ENCODE measurements at places on chromosomes 11 and 22.

DNA sequence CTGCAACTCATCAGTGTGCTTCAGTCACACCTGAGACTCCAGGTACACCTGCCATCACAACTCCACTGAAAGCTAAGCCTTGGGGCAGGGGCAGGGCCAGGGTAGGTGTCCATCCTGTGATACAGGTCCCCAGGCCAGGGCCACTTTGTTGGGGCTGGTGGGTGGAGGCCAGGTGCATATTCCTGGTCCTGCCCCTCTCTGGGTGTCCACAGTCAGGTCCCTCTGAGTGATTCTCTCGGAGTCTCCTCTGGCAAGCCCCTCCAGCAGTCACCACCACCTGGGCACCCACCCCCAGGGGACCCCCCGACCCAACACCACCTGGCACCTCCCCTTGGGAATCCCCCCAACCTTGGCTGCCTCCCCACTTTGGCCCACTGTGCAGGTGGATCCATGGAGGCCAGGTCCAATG, 9.5 kb upstream of the ACR start:
- no peak for DNase-seq

DNA sequence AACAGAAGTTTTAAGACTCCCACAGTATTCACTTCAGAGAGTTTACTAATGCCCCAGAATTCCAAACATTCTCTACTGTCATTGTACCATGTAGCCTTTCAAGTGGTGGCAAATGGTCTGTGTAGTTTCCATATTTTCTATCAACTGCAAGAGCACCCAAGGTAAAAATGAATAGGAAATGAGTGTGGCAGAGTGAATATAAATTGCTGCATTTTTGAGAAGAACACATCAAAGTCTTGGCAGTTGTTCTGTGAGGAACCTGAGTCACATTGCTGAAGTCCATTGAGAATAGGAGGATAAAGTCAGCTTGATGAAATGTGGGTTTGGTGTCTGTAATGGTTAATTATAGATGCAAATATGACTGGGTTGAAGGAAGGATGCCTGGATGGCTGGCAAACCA, 193.6 kb downstream of the AASDHPPT start:
- no peak for DNase-seq

- DNase-seq, result no peak
Observed at GRCh38 chr11:115590254-115590653, 86.0 kb upstream of the CADM1 start.

- DNase-seq, result no peak
Observed at GRCh38 chr22:37464181-37464580, 22.0 kb downstream of the MFNG start.

DNA sequence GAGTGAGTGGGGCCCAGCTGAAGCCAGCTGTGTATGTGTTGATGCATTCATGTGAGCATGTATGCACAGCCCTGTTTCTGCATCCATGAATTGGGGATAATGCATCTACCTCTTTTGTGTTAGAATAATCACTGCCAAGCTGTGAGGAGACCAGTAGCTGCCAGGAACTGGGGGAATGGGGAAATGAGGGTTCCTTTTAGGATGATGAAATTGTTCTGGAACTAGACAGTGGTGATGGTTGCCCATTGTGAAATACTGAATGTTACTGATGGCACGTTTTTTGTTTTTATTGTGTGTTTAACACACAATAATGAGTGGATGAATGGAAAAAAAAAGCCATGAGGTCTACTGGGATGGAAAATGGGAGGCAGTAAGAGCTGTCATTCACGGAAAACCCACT, 45.3 kb upstream of the WNT11 start:
- no peak for DNase-seq

- DNase-seq, result no peak
Observed at GRCh38 chr11:3824714-3825472, 15.9 kb downstream of the RHOG start.

DNA sequence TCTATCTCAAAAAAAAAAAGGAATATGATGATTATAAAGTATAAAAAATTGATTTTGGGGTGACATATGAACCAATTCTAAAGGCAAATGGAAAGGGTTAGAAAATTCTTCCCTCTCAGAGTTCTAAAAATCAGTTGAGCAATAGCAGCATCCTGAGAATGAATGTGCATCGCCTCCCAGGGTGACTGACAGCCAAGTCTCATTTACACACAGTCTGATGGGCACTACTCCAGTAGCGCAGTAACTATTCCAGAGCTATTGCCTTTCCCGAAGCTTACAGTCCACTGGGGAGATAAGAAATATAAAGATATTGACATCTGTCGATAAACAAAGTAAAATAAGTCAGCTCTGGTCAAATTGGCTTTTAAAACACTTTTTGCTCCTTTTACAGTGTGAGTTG, 32.3 kb upstream of the SORL1 start:
- no peak for DNase-seq

- DNase-seq, result no peak
Observed at GRCh38 chr11:14898355-14898754, 6.3 kb upstream of the CYP2R1 start.

- no peak for DNase-seq
Observed at GRCh38 chr22:36026741-36027140, 1.9 kb downstream of the RBFOX2 start.

DNA sequence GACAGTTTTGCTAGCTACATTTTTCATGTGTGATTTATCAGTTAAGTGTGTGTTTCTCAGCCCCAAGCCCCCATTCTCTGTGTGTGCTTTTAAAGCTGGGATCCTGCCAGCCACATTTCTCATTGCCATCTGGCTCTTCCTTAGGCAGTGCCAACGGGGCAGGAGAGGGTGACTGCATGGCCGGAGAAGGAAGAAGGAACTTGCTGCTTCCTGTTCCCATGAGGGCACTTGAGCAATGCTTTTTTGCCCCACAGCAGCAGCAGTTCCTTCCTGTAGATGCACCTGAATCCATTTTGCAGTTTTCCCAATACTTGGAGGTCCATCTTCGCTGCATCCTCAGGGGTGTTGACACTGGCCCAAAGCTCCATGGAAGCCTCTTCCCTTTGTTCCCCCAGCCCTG, 37.5 kb downstream of the TNRC6B start:
- no peak for DNase-seq

DNA sequence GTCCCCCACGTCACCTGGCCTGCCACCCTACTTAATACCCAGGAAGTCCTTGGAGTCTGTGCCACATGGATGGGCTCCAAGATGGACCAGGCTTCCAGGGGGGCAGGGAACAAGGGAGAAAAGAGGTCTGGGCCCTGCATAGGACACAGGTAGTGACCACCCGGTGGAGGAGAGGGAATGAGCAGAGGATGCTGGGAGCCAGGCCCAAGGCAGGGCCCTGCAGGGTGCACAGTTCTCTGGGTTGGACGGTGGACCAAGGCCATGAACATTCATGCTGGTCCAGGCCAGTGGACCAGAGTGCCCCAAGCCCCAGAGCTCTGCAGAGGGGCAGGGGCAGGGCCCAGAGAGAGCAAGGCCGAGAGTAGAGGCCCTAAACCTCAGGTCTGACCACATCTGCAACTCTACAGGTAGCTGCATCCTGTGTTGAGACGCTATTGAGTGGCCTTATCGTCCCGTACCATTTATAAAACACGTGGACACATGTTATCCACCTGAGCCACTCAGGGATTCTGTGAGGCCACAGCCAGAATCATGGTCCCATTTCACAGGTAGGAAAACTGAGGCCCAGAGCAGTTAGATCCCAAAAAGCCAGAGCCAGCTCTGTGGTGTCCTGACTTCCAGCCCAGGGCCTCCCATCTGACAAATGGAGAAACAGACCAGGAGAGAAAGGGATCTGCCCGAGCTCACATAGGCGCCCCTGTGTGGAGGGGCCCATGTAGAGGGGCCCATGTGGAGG, 46.4 kb downstream of the IGLL5 start:
- no peak for DNase-seq

DNA sequence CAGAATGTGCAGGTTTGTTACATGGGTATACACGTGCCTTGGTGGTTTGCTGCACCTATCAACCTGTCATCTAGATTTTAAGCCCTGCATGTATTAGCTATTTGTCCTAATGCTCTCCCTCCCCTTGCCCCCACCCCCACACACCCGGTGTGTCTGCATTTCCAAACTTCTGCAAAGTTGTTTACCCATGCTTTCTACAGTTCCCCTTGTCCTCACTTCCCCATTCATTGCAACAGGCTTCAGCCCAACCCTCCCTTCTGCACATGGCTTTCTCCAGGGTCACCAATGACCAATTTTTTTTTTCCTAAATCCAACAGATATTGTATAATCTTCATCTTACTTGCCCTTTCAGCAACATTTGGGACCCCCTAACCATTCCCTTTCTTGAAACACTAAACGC, 32.0 kb upstream of the NUP50 start:
- DNase-seq, result no peak

DNA sequence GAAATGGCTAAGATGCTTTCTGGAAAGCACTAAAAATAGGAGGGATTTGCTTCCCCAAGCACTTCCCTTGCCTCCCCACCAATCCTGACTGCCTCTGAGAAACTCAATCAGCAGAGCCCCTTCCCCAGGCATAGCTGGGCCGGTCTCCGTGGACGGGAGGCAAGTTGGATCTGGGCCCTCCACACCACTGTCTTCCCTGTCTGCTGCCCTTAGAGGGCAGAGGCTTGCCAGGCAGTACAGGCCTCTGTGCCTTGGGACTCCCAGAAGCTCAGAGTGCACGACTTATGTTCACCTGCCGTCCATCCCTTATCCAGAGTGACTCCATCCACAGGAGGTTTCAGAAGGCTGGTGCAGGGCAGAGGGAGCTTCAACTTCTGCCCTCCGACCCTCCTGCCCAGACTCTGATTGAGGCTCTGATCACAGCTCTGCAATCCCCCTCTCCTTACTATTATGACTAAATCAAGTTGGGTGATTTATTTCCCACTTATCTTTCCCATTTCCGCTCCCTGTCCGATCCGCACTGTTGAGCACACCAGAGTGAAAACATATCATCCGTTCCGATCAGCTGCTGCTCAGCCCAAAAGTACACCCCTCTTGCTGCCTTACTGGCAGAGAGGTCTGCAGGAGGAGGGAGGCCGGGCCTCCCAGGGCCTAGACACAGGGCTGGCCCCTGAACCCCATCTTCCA, 71.8 kb downstream of the DSCAML1 start:
- no peak for DNase-seq

GRCh38 chr22:34036931-34037330, 116.7 kb upstream of the LARGE1 start:
- DNase-seq, result no peak

- no peak for DNase-seq
Observed at GRCh38 chr11:126413843-126414405, 58.4 kb downstream of the ST3GAL4 start.

- DNase-seq, result no peak
Observed at GRCh38 chr22:23014250-23014649, 56.1 kb upstream of the GNAZ start.

GRCh38 chr11:35746356-35747153, 84.0 kb downstream of the TRIM44 start:
- peak; percentile 21 for DNase-seq

DNA sequence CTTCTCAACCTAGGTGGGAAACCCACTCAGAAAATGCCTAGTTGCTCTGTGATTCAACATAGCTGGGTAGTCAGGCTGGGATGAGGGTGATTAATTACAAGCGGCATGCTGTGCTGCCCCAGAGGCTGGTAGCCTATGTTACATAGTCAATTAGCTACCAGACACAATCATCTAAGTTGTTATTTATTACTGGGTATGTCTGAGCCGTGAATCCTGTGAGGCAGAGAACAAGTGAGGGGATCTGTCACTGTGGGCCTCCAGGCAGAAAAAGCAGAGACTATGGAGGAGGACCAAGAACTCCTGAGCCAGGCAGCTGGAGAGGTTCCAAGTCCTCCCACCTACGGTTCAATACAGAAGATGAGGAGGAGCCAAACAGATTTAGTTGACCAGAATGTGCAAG, 186.6 kb upstream of the BDNF start:
- no peak for DNase-seq

DNA sequence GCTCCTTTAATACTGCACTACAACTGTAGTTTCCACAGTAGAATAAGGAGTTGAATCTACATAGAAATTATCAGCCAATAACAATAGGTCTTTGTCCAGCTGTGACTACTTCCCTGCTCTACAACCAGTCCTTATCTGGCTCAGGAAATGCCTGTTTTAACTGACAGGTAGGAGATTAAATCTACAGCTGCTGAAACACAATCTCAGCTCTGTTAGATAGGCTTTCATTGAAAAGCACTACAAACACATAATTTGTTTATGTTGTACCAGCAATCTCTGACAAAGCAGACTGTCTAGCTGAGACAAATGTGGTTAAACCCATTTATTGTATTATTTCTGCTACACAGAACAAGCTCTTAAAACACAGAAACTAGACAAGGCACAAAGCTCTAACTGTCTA, 230.0 kb downstream of the SOX6 start:
- DNase-seq, result no peak

DNA sequence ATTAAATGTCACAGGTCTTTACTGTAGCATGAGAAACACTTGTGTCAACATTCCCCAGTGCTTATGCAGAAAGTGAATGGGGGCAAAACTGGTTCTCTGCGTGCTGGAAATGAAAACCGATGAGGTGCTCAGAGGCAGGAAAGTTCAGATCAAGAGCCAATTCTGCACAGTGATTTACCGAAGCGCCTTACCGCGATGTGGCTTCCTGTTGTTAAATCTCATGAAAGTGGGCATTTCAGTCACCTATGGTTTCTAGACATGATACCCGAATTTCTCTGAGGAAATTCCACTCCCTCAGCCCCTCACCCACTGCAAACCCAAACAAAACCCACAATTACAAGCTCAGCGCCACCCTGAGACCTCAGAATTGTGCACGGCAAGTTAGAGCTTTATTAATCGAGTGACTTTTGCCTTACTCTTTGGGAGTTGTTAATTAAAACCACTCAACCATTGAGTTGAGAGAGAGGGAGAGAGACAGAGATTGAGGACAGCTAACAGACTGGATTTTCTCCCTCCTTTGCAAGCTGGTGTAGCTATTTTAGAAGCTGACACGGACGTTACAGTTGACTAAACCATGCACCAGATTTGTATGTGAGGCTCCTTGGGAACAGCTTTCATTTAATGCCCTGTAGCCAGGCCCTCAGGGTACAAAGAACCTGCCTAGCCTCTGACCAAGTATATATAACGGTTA, 196.4 kb downstream of the DBX1 start:
- no peak for DNase-seq

DNA sequence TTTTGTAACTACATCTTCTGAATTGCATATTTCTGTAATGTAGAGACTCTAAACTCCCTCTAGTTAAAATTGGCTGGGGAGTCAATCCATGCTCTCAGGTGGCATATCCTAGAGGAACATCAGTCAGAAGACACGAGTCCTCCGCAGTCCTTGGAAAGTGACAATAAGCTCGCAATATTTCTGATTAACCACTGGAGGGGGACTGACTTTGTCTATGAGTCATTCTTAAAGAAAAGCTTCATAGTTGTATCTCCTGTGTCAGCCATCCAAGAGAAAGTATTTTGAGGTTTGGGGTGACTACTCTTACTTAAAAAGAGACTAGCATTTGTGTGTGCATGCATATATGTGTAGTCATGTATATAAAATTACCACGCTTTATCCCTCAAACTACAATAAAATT, 60.2 kb downstream of the SLN start:
- DNase-seq, result no peak
